ENCODE measurements at places on chromosomes 2 and 18.

- DNase-seq: no peak
These were observed 6.9 kb downstream of the ZNF24 start for GRCh38 chr18:35337286-35337685.

DNA sequence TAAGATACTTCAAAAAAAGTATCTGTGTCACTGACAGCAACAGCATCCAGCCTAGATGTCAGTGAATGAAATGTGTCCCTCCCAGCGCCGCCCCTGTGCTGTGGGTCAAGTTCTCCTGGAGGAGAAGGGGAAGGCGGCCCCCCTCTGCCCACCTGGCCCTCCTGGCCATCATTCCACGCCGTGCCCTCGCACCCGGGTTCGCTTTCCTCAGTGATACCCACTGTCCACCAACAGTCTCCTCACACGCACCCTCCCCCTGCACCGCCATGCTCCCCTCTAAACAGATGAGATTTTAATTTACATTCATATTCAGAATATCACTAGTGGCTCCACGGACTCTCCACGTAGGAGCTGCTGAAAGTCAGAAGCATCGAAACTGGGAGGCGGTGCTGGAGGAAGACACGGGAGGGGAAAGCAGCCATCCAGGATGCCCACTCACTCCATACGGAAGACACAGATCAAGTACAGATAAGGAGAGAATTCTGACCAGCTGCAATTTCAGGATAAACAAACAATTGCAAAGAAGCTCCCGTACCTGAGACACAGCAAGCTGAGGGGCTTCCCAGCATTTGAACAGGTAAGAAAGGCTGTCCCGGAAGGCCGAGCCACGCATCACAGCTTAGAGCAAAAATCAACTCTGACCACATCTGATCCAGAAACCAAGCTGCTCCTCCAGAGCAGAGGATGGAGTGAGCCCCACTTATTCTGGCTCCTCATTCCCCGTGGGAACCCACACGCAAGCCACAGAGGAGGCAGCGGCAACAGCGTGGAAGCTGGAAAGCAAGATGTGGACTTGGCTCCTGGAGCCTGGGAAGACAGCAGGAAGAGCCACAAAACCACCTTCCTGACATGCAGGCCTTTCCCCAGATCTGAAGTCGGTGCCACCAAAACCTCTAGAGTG lies 49.7 kb downstream of the PXDN start:
- DNase-seq: no peak

DNA sequence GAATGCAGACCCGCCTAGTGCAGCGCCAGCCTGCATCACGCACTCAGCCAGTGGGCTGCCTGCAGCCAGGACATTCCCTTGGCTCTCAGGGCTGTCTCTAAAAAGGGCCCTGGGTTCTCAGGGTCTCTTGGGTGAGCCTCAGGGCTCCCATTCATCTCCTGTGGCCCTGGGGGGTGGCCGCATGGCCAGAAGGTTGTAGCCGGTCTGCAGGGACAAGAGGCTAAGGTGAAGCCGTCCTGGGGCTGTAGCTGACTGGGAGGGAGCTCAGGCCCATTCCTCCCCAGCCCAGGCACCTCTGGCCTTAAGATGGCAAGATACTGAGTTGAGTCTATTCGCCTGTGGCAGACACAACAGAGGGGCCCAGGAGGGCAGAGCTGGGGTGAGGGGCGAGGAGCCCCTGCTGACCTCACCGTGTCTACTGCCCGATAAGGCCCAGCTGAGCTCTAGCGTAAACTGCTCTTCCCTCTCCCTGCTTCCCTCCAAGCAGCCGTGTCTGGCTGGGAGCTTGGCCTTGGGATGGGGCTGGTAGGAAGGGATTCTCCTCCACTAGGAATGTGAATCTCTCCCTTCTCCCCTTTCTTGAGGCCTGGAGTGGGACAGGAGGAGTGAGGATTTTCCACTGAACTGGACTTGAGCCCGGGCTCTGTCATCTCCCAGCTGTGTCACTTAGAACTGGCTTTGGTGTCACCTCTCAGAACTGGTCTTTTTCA lies 37.9 kb downstream of the INHBB start:
- DNase-seq: no peak

GRCh38 chr18:13566941-13567746 lies 159.2 kb downstream of the FAM210A start:
- DNase-seq: no peak

- DNase-seq: no peak
These were observed 1478.6 kb upstream of the ACVR2A start for GRCh38 chr2:146366276-146366675.

GRCh38 chr2:229852565-229852964 lies 69.2 kb downstream of the TRIP12 start:
- DNase-seq: no peak

DNA sequence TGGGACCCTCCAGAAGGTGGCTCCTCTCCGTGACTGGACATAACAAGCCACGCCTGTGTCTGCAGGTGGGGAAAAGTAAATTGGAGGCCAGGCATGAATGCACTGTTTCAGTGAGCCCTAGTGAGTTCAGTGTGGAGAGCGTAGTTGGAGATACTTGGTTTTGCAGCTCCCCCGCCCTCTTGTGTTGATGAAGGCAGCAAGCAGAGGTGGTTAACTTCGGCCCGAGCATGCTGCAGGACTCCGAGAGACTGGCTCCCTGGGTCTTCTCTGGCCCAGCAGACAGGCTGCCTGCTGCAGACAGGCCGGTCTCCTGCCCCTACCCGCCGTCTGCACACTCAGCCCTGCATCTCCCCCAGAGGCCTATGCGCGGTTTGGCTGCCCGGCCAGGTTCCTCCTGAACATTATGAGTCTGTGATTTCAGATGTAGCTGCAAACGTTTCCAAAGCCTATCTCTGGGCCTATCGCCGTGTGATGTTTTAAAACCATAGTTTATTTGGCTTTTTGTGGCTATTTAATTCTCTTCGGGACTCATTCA lies 102.4 kb downstream of the LDLRAD4 start:
- no peak for DNase-seq

- DNase-seq: no peak
These were observed 143.9 kb upstream of the KLHL29 start for GRCh38 chr2:23241121-23241520.

GRCh38 chr2:3480352-3481010 lies 38.9 kb downstream of the ADI1 start:
- no peak for DNase-seq

GRCh38 chr2:62662554-62662953 lies 43.0 kb upstream of the EHBP1 start:
- DNase-seq: no peak

GRCh38 chr2:51534166-51534565 lies 502.2 kb upstream of the NRXN1 start:
- no peak for DNase-seq

DNA sequence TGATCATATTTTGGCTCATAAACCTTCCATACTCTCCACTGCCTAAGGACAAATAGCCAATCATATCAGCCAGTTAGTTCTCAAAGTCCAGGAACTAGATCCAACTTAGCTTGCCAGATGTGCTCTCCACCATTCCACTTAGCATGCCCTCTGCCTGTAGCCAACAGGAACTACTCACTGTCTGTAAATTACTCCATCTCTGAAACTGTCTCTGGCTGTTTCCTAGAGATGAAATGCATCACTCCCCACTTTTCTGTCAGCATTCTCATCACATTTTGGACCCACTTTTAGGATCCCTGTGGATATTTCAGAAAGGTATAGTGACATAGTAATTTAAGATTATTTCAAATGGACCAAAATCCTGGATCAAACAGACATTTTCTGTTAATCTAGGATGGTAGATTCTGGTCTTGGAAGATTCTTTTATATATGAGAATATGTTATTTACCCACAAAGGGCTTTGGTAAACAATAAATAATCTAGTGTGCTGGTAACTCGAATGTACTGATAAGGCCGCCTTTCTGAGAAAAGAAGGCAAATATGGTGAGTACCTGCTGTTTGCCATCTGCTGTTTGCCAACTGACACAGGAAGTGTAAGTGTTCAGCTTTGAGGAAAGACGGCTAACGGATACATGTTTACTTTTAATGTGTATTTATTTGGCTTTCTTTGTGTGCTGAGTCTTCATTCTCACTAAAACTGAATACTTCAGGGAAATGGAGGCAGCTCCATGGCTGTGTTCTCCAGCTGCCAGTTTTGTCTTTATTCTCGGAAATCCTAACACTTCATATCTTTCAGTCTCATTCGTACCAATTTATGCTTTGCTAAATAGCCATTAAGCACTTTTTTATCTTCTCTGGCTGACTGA lies 79.5 kb downstream of the EVA1A start:
- DNase-seq: no peak

- DNase-seq: no peak
These were observed 497.8 kb downstream of the EIPR1 start for GRCh38 chr2:2879781-2880180.

- no peak for DNase-seq
These were observed 24.7 kb downstream of the RND3 start for GRCh38 chr2:150462770-150463169.

GRCh38 chr18:55307505-55307904 lies 280.5 kb downstream of the TCF4 start:
- DNase-seq: no peak

GRCh38 chr2:27351802-27352598 lies 4.6 kb downstream of the GTF3C2 start:
- no peak for DNase-seq
